Activated CD4-positive, CD25-positive, alpha-beta regulatory T cell (primary cell): ENCODE measurements at places on chromosomes 1 and 21.

- no peak for DNase-seq
Observed at GRCh38 chr1:40901886-40902852, 40.0 kb upstream of the CITED4 start.

- DNase-seq, result no peak
Observed at GRCh38 chr21:46392921-46393320, 65.8 kb upstream of the DIP2A start.

DNA sequence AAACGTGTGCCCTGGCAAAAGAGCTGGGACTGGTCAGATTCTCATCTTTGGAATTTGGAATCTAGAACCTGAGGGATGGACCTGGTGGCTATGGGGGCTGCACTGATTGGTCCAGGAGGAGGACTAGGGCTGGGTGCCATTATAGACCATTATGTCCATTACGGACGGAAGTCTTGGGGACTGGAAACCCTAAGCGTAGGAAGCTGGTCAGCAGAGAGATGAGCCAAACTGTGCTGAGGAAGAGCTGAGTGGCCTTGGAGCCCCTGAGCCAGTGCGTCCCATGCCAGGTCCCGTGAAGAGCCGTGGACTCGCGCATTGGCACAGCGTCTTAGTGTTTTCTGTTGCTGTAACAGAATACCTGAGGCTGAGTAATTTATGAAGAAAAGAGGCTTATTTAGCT lies 10.0 kb downstream of the MRAP start:
- no peak for DNase-seq

GRCh38 chr1:192513196-192513595 lies 62.4 kb upstream of the RGS1 start:
- no peak for DNase-seq

DNA sequence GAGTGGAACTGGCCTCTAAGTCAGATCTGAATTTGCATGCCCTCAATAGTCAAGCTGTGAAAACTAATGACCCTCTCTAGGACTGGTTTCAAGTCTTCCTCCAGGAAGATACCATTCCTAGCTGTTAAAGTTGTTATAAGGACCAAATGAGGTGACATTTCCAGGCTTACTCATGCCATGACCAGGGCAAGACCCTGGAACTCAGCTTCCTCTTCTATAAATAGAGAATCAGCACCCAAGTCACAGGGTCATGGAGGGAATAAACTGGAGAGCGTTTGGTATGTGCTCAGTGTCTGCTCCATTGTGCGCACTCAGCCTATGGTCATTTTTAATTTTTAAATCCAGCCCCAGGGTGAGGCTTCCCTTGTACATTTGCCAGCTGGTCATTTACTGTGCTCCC lies 2.5 kb downstream of the S100A9 start:
- no peak for DNase-seq

GRCh38 chr21:44258056-44258725 lies 3.5 kb downstream of the DNMT3L start:
- DNase-seq, result no peak

DNA sequence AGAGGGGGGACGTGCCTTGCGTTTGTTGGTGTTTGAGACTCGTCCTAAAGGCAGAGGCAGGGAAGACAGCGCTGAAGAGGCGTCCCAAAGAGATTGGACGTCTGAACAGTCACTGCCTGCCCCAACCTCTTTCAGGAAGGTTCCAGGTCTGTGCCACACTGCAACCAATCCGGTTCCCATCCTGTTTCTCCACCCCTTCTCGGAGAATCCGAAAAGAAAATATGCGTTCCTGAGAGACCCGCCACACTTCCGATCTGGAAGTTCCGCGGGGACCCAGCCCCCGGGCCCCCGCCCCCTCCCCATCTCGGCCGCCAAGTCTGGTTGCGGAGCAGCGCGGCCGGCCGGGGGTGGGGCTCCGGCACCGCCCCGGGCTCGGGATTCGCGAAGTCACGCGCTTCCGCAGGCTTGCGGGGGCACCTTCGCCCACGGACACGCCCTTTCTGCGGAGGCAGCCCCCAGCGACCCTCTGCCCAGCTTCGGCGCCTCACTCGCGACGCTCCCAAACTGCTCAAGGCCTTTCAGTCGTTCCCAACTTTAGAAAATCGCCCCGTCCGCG lies 124.5 kb upstream of the DPYD start:
- DNase-seq, result no peak

GRCh38 chr1:175317779-175318178 lies 125.2 kb upstream of the KIAA0040 start:
- no peak for DNase-seq

DNA sequence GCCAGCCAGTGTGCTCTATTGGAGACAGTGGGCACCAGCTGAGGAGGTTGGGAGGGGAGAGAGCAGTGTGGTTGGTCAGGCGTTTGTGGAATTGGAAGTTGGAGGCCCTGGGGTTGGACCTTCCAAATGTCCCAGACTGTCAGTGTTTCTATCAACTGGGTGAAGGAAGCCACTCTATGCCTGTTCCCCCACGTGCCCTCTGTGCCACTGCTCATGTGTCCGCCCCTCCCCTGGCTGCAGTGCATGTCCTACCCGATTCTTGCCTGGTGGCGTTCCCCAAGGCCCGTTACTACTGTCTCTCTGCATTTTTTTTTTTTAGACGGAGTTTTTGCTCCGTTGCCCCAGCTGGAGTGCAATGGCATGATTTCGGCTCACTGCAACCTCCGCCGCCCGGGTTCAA lies 21.1 kb downstream of the ADORA1 start:
- no peak for DNase-seq

DNA sequence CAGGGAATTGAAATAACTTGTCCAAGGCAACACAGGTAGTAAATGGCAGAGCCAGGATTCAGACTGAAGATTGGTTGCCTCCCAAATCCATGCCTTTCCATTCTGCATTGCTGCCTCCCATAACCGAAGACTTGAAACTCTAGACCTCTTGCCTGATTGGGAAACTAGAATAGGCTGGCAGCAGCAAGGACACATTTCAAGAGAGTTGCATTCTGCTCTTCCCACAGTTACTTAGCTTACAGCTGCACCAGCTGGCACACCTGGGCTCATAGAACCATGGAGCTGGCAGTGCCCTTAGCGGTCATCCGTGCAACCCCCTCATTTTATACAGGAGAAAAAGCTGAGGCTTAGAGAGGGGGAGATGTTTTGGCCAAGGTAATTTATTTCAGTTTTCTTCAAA lies 8.0 kb downstream of the TRNAU1AP start:
- DNase-seq, result no peak
